HFFc6 (cell line): ENCODE measurements at places on chromosomes 2 and 18. TPM values are rescaled to one million over a fixed set of nuclear protein-coding genes. Genes with fewer than 3 reads are reported as not detected.

Gene INHA
- 0.15 to 0.32 TPM (median 0.25 TPM) in 3 replicates for total RNA-seq

Gene GNAL
- 0.14 to 0.20 TPM (median 0.19 TPM) in 3 replicates for total RNA-seq

- peak; percentile 26 for DNase-seq
Observed at GRCh38 chr2:108243566-108243965, 3.8 kb downstream of the SULT1C3 start.

GRCh38 chr2:238425979-238426567 lies 654 bp upstream of the ASB1 start:
- peak; percentile 25 for DNase-seq

Gene CEP192
- total RNA-seq = 12.9 to 18.7 TPM (median 14.0 TPM) in 3 replicates

Gene VAMP5
- total RNA-seq = 51.2 to 90.1 TPM (median 78.7 TPM) in 3 replicates
